GM12878 (cell line): ENCODE measurements at places on chromosomes 7 and 10.

GRCh38 chr10:86068231-86069054 lies 298.2 kb downstream of the GRID1 start:
- DNase-seq, result no peak

DNA sequence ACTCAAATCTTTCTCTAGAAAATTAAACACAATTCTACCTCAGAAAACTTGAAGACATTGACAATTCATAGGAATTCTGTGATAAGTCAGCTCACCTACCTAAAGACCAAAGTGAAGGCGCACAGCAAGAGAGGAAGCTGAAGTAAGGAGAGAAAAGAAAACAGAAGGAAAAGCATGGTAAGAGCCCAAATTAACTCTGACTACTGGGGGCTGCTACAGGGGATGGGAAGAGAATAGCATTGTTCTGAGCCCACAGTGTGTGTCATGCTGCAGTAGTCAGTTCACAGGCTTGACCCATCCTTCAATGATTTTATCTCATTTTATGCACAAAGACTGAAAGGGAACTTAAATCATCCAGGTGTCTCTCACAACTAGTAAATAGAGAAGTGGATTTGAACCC lies 111.3 kb downstream of the PTEN start:
- DNase-seq, result no peak

DNA sequence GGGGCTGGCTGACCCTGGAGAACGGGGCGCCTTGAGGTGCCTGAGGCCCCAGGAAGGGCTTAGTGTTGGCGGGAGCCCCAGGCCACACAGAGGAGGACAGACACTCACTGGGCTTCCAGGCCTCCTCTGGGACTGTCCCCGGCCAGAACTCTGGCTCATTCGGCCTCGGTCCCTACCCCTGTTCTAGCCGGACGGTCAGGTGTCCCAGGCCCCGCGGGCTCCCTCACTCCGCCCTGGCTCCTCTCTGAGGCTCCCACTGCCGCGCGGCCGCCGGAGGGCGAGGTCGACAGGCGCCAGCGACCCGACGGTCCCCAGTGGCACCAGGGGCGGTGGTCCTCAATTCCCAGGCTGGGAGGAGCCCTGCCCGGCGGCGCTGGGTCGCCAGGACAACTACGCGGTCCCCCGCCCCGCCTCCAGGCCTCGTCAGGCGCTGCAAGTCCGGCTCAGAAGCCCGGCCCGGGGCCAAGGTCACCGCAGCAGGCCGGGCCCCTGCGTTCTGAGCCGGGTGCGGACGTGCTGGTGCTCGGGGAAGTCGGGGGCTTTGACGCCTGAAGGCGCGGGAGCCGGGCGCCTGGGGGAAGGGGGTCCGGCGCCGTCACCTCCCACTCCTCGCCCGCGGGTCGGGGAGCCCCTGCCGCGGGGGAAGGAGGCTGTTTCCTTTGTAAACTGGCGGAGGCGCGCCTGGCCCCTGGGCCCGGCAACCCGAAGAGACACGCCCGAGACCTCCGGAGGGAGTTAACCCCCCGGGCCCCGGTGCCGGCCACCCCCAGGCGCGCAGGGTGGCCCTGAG lies 1.1 kb upstream of the PWWP2B start:
- DNase-seq, result no peak

- no peak for DNase-seq
These were observed 9.3 kb upstream of the OR6V1 start for GRCh38 chr7:143042790-143043271.

- no peak for DNase-seq
These were observed 351.6 kb upstream of the ZMIZ1 start for GRCh38 chr10:78717200-78717599.

DNA sequence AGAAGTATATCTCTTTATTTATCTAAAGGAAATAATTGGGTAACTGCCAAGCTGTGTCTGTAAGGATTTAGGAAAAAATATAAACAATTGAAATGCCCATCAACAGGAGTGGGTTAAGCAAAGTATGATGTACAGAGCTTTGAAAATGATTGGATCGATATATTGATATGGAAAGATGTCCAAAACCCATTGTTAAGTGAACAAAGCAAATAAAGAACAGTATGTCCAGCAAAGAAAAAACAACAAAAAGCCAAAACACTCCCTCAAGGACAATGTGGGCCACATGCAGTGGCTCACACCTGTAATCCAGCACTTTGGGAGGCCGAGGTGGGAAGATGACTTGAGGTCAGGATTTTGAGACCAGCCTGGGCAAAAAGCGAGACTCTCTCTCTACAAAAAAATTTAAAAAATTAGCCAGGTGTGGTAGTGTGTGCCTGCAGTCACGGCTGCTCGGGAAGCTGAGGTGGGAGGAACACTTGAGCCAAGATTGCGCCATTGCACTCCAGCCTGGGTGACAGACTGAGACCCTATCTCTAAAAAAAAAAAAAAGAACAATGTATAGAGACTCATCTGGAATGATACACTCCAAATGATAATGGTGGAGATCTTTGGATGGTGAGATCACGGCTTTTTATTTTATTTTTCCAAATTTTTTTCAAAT lies 37.9 kb downstream of the XRCC2 start:
- no peak for DNase-seq

GRCh38 chr10:44292390-44293002 lies 92.4 kb downstream of the CXCL12 start:
- no peak for DNase-seq

- DNase-seq, result no peak
These were observed 297.5 kb downstream of the HTR7 start for GRCh38 chr10:90560331-90560730.

DNA sequence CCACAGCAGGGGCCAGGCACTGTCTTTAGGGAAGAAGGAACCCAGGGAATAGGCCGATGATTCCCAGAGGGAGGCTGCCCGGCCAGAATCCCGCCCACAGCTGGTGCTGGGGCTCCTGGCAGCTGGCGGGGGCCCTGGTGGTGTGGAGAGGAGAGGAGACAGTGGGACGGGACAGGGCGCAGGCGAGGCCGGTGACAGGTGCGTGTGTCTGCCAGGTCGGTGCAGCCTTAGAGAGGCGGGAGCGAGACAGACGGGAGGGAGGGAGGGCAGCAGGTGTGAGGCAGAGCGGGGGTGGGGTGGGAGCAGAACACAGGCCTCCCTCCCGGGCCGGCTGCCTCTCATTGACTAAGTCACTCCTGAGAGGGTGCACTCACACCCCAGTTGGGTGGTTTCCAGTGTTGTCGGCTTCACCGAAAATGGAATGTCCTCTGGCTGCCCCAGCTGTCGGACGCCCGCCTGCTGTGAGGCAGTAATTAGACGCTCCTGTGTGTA lies 55.2 kb downstream of the ELFN1 start:
- DNase-seq, result no peak

DNA sequence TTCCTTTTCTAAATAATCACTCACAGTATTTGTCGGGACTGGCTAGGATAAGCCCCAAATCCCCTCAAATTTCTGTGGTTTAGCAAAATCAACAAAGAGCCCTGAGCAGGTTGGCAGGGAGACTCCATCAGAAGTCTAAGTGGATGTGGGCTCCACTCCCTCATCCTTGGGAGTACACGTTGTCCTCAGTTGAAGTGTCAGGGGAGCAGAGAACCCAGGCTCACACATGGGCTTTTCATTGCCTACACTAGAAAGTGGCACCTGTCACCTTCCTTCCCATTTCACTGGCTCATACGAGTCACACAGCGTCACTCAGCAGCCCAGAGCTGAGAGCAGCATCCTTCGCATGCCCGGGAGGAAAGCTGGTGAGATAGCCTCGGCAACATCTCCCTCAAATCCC lies 421.3 kb upstream of the FZD8 start:
- no peak for DNase-seq

DNA sequence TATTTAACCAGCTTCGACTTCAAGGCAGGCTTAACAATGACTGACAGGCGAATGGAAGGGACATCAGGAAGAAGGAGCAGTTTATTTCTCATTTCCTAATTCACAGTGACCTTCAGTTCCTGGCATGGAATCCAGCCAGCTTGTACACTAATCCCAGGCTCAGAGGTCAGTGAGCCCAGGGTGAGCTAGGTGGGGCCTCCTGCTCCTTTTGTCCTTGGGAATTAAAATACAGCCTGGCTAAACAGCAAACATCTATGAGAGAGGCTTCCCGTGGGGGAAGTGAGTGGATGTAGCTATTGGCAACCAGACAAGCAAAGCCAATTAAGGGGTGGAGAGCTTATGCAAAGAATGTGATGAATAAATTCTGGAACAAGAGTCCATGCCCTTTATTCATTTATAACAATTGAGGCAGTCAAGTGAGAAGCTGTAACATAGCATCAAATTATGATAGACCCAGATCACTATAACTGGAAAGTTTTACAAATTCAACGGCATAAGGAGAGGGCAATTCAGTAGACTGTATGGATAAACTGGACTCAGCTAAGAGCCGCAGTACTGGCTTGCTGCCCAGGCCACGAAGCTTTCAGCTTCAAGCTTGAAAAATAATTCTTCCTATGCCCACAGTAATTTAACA lies 57.1 kb downstream of the STK17A start:
- DNase-seq, result no peak

- no peak for DNase-seq
These were observed 481.0 kb downstream of the PLXNA4 start for GRCh38 chr7:132095111-132095765.

DNA sequence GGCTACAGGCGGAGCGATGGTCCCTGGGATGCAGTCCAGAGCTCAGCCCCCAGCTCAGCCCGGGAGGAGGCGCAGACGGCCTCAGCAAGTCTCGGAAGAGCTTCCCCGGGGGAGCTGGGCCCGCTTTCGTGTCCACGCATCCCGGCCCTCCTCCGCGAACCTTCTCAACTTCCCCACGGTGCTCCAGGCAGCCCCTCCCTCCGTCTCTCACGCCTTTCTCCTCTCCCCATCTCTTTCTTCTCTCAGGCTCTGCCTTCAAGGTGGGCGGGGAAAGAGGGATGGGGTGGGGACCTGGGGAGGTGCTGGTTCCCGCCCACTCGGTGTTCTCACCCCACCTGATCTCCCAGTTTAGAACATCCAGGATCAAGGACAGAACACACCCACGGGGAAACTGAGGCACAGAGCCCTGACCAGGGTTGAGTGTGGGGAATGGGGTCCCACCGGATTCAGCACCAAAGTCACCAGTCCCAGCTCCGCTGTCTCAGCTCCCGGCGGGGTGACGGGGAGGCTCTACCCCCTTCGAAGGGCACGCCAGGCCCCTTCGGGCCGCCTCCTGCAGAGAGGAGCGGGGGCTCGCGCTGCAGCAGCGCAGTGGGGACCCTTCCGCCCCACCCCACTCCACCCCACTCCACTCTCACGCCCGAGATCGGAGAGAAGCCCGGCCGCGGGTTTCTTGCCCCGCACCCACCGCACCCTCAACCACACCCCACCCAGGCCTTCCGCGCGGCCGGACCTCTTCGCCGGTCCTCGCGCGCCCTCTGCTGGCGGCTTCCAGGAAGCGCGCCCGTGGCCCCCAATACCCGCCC lies 18.2 kb downstream of the POLL start:
- peak; percentile 19 for DNase-seq

GRCh38 chr7:54773472-54774399 lies 14.7 kb upstream of the SEC61G start:
- DNase-seq, result no peak

DNA sequence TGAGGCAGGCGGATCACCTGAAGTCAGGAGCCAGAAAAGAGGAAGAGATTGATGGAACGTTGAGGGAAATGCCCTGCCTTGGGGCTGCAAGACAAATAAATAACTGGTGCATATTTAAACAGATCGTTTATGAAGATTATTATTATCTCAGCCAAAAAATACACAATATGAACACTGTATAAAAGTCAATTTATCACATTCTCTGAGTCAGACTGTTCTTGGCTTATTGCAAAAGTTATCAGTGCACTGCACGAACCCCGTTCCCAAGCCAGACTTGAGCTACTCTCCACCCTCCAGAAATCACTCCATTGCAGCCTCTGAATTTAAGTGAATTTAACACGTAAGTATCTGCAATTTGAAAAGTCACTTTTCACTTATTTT lies 1.6 kb downstream of the DNMBP start:
- DNase-seq, result no peak

- DNase-seq, result no peak
These were observed 242.4 kb downstream of the SFMBT2 start for GRCh38 chr10:7168414-7168813.

GRCh38 chr10:110643035-110643652 lies 992 bp upstream of the RBM20 start:
- DNase-seq, result no peak

- DNase-seq, result no peak
These were observed 557.5 kb downstream of the SH2D4B start for GRCh38 chr10:81095238-81095637.

- peak; percentile 8 for DNase-seq
These were observed 57.1 kb upstream of the IGFBP3 start for GRCh38 chr7:45978010-45978681.

GRCh38 chr10:91759581-91759986 lies 38.6 kb upstream of the TNKS2 start:
- DNase-seq, result no peak

GRCh38 chr7:117616694-117617093 lies 136.9 kb downstream of the CFTR start:
- no peak for DNase-seq

GRCh38 chr10:86962136-86962980 lies 4.0 kb downstream of the SNCG start:
- DNase-seq, result no peak

DNA sequence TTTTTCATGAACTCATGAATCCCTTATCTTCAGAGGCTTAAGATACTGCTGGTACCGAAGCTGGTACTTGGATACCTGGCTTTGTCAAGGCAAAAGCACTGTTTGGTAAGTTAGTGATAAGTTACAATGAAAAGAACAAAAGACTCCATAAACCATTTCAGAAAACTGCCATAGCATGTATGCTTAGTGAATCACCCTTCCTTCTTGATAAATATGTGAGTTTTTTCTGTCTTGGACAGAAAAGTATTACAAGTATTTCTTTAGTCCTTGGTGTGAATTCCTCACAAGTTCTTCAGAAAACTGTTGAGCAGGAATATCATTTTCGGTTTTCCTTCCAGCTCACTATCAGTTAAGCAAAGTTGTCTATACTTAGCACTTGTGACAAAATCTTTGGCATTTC lies 25.6 kb downstream of the PUS7 start:
- no peak for DNase-seq

- DNase-seq, result no peak
These were observed 333.6 kb downstream of the LRRTM3 start for GRCh38 chr10:67259319-67259929.

GRCh38 chr10:71263376-71263775 lies 51.0 kb downstream of the UNC5B start:
- DNase-seq, result no peak

DNA sequence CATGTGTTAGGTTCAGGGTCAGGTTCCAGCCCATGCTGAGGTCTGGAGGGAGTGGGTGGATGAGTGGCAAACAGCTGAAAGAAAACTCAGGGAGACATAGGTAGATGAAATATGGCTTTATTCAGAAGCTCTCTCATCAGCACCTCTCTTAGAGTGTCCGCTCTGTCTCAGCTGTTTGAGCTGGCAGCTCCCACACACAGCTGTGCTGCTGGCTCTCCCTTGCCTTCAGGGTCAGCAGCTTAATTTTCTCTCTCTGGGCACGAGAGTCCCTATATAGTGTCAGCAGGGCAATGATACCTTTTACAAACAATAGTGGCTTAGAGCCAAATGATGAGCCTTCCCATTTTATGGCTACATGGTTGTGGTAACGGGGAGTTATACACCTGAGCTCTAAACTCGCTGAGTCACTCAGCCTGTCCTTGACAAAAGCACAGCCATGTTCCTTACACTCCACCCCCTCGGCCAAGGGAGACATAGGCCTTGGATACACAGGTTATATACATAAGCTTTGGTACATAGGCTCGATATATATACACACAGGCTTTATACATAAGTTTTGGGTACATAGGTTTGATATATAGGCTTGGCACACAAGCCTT lies 10.4 kb downstream of the RNF133 start:
- DNase-seq, result no peak
